ENCODE measurements at places on chromosomes 3 and 15. TPM values are rescaled to one million over a fixed set of nuclear protein-coding genes. Genes with fewer than 3 reads are reported as not detected.

DNA sequence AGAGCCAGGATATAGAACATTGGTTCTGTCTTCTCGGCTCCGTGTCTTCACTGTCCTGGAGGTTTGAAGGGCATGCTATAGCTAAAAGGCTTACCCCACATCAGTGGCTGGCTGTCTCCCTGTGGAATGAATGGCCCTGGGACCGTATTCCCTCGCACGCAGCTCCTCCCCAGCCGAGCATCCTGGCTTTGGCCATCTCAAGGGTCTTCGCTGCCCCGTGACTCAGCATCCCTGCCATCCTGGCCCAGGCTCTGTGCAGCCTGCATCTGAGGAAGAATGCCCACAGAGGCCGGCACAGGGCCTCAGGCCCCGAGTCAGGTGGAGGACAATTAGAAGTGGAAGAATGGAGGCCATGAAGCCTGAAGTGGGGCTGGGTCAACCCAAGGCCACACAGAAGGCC, 11.0 kb downstream of the LOXL1 start:
- DNase-seq: no peak

DNA sequence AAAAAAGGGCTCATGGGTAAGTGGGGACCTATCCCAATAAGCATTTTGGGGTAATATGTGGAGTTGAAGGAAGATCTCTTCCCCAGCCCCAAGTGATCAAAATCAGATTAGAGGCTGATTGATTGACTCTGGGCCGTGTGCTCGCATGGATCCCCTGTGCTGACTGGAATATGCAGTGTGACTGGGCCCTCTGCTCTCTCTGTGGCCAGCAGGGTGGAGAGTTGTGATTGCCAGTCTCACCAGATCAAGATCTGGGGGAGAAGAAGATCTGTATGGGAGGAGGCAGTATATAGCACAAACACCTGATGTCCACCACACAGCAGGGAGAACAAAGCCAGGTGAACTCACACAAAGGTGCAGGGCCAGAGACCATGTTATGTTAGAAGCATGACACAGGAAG, 8.8 kb downstream of the NUDT16 start:
- DNase-seq: no peak

GRCh38 chr15:64216730-64217428, 54.1 kb upstream of the PPIB start:
- no peak for DNase-seq

DNA sequence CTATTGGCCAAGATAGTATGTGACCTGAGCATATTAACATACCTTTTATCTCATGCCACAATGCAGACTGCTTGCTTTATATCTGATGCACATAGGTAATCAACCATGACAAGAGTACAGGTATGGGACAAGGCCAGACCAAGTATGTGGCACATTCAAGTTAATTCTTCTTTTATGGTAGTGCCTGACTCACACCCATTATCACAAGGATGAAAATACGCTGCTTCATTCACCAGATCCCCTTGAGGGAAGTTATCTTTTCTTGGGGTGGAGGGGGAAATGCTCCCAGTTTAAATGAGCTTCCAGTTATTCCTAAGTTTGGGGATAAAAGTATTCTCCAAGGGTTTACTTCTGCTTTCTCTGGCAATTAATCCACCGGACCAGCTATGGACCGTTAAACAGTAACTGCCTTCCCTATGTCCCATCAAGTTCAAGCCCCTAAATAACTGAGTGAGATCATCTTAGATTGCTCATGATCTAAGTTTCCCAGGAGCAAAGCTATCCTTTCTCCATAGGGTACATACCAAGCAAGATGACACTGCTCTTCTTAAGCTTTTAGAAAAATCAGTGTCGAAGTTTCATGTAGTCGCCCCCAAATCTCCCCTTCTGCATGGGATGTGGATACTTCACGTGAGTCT, 1.9 kb downstream of the COL8A1 start:
- no peak for DNase-seq

CAPN7 gene
- 89.0 TPM for total RNA-seq
